ENCODE measurements at places on chromosomes 3 and 15. TPM values are rescaled to one million over a fixed set of nuclear protein-coding genes. Genes with fewer than 3 reads are reported as not detected.

SUCNR1 gene
- total RNA-seq: not detected

P2RY12 gene
- total RNA-seq: not detected

SPSB4 gene
- 25.9 TPM for total RNA-seq

HTR3E gene
- not detected for total RNA-seq

DCUN1D1 gene
- total RNA-seq: 53.5 TPM

- no peak for DNase-seq
Measured at GRCh38 chr3:159234306-159234705, 432.5 kb downstream of the MFSD1 start.

GRCh38 chr15:35654332-35654731, 108.4 kb upstream of the DPH6 start:
- DNase-seq: no peak

All from GM23338 (cell line).